ENCODE measurements at places on chromosomes 16 and 17. TPM values are rescaled to one million over a fixed set of nuclear protein-coding genes. Genes with fewer than 3 reads are reported as not detected.

Gene WSB1
- 135 TPM for total RNA-seq

Gene PLCG2
- total RNA-seq = 10.6 TPM

Gene VMO1
- total RNA-seq = not detected

Gene NME3
- 53.1 TPM for total RNA-seq

Gene HLF
- total RNA-seq = 3.5 TPM

Gene PIK3R5
- 20.7 TPM for total RNA-seq

Gene CLEC18B
- 0.34 TPM for total RNA-seq

Gene IL17C
- 0.22 TPM for total RNA-seq

Gene NPIPB6
- total RNA-seq = 2.5 TPM

Gene IRX5
- 0.17 TPM for total RNA-seq

Gene MYH13
- total RNA-seq = not detected

Gene KRT40
- not detected for total RNA-seq

Gene KCNAB3
- 5.3 TPM for total RNA-seq

Gene TEKT5
- 0.15 TPM for total RNA-seq

Gene RHBDF2
- 30.0 TPM for total RNA-seq

Gene KRT25
- not detected for total RNA-seq

Gene CDK5RAP3
- total RNA-seq = 183 TPM

Gene PRR35
- not detected for total RNA-seq

Gene PYY
- total RNA-seq = not detected

Gene SLFN14
- not detected for total RNA-seq

Gene CXCL16
- 3.1 TPM for total RNA-seq

Gene CACNG1
- not detected for total RNA-seq

Gene SLC2A4
- 0.15 TPM for total RNA-seq

Gene LPO
- total RNA-seq = not detected

Gene MMP25
- total RNA-seq = 2.2 TPM

Gene MRM3
- total RNA-seq = 24.6 TPM

Gene HASPIN
- total RNA-seq = 22.7 TPM

Gene CHST5
- total RNA-seq = 0.34 TPM

Gene ICAM2
- total RNA-seq = 65.0 TPM

Gene ALOX15B
- not detected for total RNA-seq

Gene CHRNE
- 0.45 TPM for total RNA-seq

All from activated CD4-positive, alpha-beta memory T cell treated with anti-CD3 and anti-CD28 coated beads for 36 hours (primary cell).